ENCODE measurements at places on chromosomes 7 and 10.

DNA sequence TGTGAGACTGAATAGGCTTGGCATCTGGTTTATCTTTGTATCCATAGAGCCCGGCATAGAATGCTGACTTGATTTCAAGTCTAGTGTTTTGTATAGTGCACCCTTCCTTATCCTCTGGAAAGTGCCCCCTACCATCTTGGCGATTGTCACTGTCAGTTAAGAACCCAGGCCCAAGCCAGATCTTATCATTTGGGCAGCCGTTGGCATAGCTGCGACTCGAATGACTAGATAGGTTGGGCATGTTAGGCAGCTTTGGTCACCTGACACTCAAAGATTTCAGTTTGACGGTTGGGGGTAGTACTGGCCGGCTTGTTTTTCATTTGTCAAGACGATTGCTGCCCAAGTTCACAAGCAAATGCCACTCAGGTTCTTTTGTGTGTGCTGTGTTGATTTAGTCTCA, 6.6 kb downstream of the NIPSNAP2 start:
- DNase-seq = no peak

DNA sequence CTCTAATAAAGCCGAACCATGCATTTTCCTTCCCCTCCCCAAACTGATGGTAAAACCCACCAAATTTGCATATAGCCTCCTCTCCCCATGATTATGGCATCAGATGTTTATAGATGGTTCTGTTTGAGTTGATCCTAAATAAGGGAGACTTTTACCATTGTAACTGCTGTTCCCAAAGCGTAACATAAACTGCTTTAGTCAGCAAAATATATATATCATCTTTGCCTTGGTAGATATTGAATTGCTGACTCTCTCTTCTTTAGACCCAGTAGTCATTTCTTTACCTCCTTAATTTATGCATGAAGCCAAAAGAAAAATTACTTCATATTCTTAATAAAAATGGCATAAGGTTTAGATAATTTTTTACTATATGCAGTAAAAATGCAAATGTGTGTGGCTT, 86.2 kb upstream of the LRGUK start:
- no peak for DNase-seq

- no peak for DNase-seq
These were observed 120.4 kb downstream of the RGS10 start for GRCh38 chr10:119421891-119422681.

DNA sequence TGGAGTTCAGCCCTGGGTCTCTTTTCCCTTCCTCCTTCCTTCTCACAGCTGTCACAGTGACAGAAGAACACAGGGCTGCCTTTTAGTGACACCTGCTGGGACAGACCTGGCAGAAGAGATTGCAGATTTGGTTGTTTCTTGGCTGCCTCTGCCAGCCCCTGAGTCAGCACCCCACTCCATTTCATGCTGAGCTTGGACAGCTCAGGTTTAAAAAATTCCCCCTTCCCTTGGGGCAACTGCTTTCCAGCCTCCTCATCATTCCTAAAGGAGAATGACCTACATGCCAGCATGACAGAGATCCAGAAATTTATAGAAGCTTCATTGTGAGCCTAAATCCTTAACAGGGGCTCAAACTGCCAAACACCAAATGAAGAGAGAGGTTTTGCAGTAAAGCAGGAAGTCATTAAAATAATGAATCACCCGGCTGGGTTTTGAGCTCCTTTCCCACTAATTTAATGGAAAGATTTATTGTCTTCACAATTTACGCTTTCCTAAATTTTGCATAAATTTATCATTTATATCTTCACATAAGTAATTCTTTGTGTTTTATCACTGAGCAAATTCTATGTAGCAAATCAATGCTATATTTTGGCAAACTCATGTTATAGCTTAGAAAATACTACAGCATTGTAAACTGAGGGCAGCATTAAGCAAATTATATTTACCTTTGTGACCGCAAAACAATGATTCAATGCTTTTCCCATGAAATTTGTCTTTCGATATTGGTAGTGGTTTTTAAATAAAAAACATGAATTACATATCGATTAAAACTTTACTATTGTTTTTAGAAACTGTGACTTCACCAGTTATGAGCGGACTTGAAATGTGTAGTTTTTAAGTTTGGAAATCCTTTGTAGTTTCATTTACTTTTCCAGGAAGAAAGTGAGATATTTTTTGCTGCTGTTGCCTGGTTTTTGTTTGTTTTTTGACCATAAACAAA, 399.5 kb upstream of the ANKRD30A start:
- DNase-seq = no peak

- no peak for DNase-seq
These were observed 51.2 kb upstream of the BMPER start for GRCh38 chr7:33854178-33854577.

DNA sequence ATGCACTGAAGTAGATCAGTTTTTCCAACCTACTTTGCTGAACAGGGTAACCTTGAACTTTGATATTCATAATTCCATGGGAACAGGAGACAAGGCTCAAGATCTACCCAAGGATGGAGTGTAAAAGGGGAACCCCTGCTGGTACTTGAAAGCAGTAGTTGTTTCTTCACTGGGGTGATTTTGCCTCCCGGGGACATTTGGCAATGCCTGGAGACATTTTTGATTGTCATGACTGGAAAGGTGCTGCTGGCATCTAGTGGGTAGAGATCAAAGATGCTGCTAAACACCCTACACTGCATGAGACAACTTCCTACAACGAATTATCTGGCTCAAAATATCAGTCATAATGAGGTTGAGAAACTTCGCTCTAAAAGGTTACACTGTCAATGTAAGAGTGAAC, 214.8 kb upstream of the CTBP2 start:
- DNase-seq = no peak

GRCh38 chr10:110350812-110351211, 46.1 kb upstream of the SMNDC1 start:
- no peak for DNase-seq
